ENCODE measurements at places on chromosomes 16 and 17.

DNA sequence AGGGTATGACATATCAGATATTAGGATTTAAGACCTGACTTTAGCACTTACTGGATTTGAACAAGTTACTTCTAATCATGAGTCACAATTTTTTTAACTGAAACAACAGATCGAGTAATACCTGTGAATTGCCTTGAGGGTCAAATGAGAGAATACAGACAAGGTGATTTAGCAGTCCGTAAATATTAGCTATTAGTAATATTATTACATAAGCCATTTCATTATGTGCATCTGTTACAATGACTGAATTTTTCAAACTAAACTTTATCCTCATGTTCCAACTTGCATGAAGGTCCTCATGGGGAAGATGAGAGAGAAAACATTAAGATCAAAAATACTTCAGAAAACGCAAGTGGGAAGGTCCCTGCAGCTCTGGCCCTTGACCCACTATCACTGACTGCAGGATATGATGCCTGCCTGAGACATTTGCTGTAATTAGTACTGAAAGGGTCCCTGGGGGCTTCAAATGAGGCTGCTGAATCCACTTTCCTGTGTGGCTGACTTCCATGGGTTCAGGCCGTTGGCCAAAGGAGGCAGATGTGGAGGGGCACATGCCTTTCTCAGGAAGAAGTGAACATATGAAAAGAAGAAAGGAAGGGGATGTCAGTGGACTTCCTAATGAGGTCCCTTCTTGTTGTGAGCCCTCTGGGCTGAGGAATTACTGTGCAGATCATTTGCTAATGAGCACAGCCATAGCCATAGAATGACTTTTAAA, 441.7 kb downstream of the CDH11 start:
- no peak for DNase-seq

GRCh38 chr17:46790216-46790615, 28.3 kb downstream of the WNT3 start:
- DNase-seq: no peak

- DNase-seq: no peak
Observed at GRCh38 chr16:48201515-48202201, 42.4 kb upstream of the LONP2 start.

GRCh38 chr17:66702106-66702936, 132.6 kb upstream of the CACNG5 start:
- DNase-seq: no peak

DNA sequence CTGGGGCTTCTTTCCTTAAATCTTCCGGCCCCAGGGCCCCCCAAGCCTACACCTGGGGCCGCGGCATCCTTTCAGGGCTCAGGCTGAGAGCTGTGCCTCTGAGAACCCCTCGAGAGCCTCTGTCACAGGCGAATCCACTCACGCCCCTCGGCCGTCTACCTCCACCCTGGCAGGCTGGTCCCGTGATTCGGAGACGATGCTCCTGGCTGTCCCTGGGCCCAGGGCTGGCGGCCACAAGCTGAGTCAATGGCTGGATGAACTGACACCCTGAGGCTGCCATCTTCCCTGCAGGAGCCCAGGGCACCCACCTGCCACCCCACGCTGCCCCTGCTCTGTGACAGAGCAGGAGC, 4.4 kb downstream of the TEPSIN start:
- no peak for DNase-seq

GRCh38 chr16:27413956-27414355, 12.0 kb downstream of the IL21R start:
- DNase-seq: no peak

GRCh38 chr16:53817117-53817755, 113.3 kb downstream of the FTO start:
- no peak for DNase-seq

- no peak for DNase-seq
Observed at GRCh38 chr16:21101631-21102420, 48.8 kb downstream of the DNAH3 start.

DNA sequence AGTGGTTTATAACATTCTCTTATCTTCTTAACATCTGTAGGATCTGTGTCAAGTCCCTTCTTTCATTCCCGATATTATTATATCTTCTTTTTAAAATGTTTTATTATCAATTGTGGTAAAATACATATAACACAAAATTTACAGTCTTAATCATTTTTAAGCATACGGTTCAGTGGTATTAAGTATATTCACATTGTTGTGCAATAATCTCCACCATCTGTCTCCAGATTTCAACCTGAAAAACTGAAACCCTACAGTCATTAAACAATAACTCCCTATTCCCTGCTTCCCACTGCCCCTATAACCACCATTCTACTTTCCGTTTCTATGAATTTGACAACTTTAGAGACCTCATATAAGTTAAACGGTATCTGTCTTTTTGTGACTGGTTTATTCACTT, 45.5 kb downstream of the CEP112 start:
- no peak for DNase-seq

- DNase-seq: no peak
Observed at GRCh38 chr16:67941469-67942199, 2.3 kb downstream of the LCAT start.

- no peak for DNase-seq
Observed at GRCh38 chr17:28057731-28058246, 15.3 kb downstream of the NLK start.

DNA sequence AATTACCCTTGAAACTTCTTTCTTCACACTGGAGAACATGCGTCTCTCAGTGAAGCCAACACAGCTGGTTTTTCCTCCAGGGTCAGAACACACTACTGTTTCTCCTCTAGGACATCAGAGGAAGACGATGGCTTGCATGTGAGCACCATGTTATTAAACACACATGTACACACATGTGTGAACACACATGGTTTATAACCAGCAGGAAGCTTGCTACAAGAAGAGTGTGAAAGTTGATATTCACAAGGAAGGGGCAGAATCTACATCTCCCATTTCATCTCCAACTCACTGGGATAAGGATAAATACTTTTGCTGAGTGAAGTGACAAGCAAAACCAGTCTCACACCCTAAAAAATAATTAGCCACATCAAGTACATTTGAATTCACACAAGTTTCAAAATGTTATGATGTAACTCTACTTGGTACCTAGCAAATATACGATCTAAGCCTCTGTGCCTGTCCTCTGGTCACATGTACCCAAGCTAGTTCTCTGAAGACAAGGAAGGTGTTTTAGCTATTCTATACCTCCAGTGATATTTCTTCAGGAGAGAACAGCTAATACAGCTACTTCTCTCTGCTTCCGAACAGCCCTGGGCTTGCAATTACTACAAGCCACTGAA, 127.7 kb downstream of the PARN start:
- no peak for DNase-seq

GRCh38 chr17:7223375-7223774, 3.6 kb downstream of the ACADVL start:
- no peak for DNase-seq

DNA sequence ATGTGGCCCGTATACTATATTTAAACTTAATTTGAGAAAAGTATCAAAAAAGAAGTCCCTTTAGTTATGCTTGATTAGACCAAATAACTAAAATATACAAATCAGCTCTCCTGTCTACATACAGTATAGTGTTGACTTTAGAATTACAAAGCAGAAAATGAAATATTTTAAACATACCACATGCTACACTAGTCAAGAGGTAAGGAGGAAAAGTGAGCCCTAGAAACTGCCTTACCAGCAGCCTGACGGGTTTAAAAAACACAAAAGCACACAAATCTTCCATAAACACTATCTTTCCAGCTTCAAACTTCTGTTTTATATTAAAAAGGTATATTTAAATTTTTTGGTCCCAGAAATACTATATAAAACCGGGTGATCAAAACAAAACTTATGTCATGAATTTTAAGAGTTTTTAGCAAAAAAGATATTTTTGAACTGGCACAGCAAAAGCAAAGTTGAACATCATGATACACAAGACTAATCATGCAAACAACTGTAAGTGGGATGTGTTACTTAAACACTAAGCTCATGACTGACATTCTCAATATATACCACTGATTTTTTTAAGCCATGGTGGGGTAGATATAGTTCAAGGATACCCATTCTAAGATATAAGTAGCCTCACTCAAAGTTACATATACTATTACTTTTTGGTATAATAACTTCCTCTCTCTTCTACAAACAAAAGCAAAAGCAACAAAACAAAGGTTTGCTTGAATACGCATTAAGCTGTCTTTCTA, 11.8 kb downstream of the KLHL10 start:
- DNase-seq: no peak

GRCh38 chr17:36525888-36526287, 8.8 kb downstream of the MYO19 start:
- DNase-seq: no peak

DNA sequence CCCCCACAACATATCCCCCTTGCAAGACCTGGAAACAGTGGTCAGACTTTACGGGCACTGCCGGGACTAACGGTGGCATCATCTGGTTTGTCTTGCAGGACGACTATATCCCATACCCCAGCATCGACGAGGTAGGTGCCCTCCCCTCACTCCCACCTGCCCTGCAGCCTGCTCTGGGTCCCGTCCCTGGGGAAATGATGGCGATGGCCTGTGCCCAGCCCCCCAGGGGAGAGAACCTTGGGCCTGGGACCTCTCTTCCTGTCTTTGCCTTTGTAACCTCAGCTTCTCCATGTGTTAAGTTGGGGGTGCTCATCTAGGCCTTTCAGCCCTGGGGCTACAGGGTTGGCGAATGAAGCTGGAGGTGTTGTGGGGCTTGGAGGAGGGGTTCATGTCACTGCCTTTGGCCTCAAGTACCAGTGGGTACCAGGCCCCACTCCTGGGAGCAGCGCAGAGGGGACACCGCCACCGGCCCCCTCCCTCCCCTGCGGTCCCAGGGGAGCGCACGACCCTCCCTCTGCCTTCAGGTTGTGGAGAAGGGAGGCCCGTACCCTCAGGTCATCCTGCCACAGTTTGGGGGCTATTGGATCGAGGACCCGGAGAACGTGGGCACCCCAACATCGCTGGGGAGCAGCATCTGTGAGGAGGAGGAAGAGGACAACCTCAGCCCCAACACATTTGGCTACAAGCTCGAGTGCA, 99.9 kb downstream of the OR1D5 start:
- DNase-seq: no peak

GRCh38 chr17:29243792-29244191, 2.9 kb upstream of the CRYBA1 start:
- DNase-seq: no peak

- no peak for DNase-seq
Observed at GRCh38 chr17:21262259-21262993, 9.2 kb upstream of the NATD1 start.

- DNase-seq: no peak
Observed at GRCh38 chr16:89604764-89605163, 8.7 kb upstream of the DPEP1 start.

GRCh38 chr17:21452377-21453143, 76.4 kb downstream of the KCNJ12 start:
- no peak for DNase-seq

GRCh38 chr17:34173241-34173640, 81.8 kb upstream of the CCL2 start:
- DNase-seq: no peak

GRCh38 chr16:56388209-56388608, 37.1 kb downstream of the AMFR start:
- no peak for DNase-seq

- DNase-seq: no peak
Observed at GRCh38 chr16:49414671-49415070, 41.1 kb downstream of the C16orf78 start.

DNA sequence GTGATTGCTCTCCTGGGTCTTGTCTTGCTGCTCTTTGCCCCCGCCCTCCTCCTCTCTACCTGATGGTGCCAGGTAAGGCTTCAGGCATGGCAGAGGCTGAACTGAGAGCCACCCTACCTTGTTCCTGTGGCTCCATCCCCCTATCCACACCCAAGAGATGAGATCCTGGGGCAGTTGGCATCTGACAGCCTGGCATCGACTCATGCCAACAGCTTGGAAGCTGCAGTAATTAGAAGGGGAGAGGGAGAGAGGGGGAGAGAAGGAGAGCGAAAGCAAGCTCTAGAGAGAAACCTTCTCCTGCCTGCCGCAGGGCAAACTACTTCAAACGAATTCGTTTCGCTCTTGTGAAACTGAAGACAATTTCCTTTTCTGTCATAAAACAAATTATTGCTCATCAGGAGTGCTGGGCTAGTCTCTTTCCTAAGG, 13.8 kb upstream of the SP6 start:
- no peak for DNase-seq

DNA sequence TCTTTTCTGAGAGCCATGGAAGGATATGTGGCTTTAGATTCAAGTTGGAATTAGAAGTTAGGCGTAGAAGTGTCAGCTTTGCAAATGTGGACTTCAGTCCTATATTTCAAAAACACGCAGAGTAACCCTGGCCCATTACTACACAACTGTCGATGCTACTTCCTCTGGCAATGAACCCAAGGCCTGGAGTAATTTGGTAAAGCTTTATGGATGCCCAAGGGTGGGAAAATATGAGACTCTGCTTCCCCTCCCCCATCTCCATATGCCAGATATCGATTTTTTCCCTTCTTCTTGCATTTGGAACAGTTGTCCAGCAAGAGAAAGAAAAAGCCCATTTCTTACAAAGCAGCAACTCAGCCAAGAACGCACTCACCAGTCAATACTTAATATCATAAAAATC, 2.9 kb upstream of the MAP1LC3B start:
- DNase-seq: no peak

GRCh38 chr17:5516060-5516792, 29.9 kb downstream of the MIS12 start:
- DNase-seq: no peak

- no peak for DNase-seq
Observed at GRCh38 chr17:39002991-39003715, 36.0 kb upstream of the FBXO47 start.

GRCh38 chr16:24309258-24310142, 53.4 kb downstream of the CACNG3 start:
- no peak for DNase-seq

- no peak for DNase-seq
Observed at GRCh38 chr17:10724546-10725195, 5.2 kb downstream of the TMEM220 start.

DNA sequence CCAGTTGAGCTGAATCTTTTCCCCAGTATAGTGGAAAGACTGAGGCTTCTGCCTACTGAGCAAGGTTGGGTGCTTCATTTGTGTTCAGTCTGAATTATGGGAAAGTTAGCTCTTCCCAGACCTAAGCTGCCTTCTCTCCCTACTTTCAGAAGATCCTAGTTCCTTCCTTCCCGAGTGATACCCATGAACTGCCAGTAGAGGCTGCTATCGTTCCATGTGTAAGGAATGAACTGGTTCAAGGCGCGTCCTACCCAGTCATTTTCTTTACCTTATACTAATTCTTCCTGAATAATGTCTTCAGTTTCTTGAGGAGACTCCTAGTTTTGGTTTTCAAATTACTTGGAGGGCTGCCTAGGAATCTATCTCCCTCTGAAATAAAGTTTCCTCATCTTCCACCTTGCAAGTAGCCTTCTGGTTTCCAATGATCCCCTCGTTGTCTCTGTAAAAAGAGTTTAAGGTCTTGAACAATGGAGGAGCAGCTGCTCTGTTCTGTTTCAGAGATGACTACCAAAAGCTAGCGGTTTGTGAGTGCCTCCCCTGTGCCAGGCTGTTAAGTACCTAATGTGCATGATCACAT, 934 bp upstream of the AOC2 start:
- no peak for DNase-seq

DNA sequence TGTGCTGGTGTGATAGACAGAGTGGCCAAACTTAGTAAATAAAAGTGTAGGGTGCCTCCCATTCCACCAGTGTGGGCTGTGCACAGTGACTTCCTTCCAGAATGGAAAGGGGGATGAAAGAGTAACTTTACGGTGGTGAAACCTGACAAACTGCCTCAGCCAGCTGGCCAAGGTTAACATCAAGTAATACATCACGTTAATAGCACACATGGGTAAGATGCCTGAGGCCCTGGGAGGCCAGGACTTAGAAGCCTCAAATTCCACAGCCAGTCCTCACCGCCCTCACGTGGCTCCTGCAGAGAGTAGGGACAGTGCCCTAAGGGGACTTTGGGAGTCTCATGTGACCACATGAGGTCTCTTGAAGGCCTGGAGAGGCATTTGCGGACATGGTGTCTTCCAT, 14.1 kb downstream of the RMI2 start:
- no peak for DNase-seq

Measured in esophagus squamous epithelium (tissue), 5 donors.